IPS DF 6.9 (cell line): ENCODE measurements at places on chromosomes 12 and 14.

- H3K4me1 ChIP-seq, result no peaks in the 10 kb centered on the region
- DNase-seq, result no peak
- no peaks in the 10 kb centered on the region for H3K36me3 ChIP-seq
- no peak overlapping the region for H3K27ac ChIP-seq
Observed at GRCh38 chr12:68577949-68578348, 32.8 kb upstream of the RAP1B start.

- no peaks in the 10 kb centered on the region for H3K36me3 ChIP-seq
- H3K27ac ChIP-seq, result no peak overlapping the region
- no peak for DNase-seq
- no peaks in the 10 kb centered on the region for H3K4me1 ChIP-seq
- no peak overlapping the region for H3K4me3 ChIP-seq
Observed at GRCh38 chr12:82605115-82605514, 81.6 kb upstream of the TMTC2 start.

GRCh38 chr12:81296556-81297305 lies 218.9 kb downstream of the ACSS3 start:
- no peak overlapping the region for H3K27ac ChIP-seq

DNA sequence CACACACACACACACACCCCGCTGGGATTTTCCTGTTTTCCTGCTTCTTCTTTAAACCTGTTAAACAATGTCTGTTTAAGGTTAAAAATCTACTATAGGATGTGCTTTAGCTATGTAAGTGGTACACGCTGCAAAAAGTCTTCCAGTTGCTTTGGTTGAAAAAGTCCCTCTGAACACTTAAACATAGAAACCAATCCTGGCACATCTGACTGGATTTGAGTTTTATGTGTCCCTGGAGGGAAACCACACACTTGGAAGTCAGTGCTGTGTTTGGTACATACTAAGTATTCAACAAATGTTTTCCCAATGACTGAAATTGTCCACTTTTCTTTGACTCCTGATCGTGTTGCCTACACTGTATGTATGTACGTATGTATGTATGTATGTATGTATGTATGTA lies 22.0 kb downstream of the CFL2 start:
- H3K27ac ChIP-seq, result no peak overlapping the region
- no peaks in the 10 kb centered on the region for H3K36me3 ChIP-seq
- no peak for DNase-seq
- H3K4me1 ChIP-seq, result peaks cover 2% of the 10 kb centered on the region; the same call in 1 of the 2 replicates

- H3K27me3 ChIP-seq, result no peaks in the 10 kb centered on the region
- H3K4me1 ChIP-seq, result no peaks in the 10 kb centered on the region
- H3K36me3 ChIP-seq, result no peaks in the 10 kb centered on the region
- DNase-seq, result no peak
Observed at GRCh38 chr12:99695050-99695449, 47.5 kb downstream of the GARIN6 start.

DNA sequence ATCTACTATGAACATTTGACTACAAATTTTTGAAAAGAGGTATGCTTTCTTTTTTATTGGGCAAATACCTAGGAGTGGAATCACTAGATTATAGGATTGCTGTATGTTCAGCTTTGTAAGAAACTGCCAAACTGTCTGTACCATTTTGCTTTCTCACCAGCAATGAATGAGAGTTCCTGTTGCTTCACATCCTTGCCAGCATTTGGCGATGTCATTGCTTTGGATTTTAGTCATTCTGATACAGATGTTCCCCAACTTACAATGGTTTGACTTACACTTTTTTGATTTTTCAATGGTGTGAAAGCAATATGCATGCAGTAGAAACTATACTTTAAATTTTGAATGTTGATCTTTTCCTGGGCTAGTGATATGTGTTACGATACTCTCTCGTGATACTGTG lies 328.7 kb downstream of the RAD51B start:
- no peak overlapping the region for H3K4me3 ChIP-seq
- H3K4me1 ChIP-seq, result no peaks in the 10 kb centered on the region
- no peak overlapping the region for H3K27ac ChIP-seq
- H3K27me3 ChIP-seq, result no peaks in the 10 kb centered on the region
- DNase-seq, result no peak

- peak; percentile 60 for DNase-seq
- H3K4me1 ChIP-seq, result no peaks in the 10 kb centered on the region
- H3K4me3 ChIP-seq, result no peak overlapping the region
Observed at GRCh38 chr12:119902084-119902509, 25.0 kb upstream of the CIT start.

- H3K4me3 ChIP-seq, result no peak overlapping the region
- no peak overlapping the region for H3K27ac ChIP-seq
- no peak for DNase-seq
- no peaks in the 10 kb centered on the region for H3K27me3 ChIP-seq
- H3K4me1 ChIP-seq, result no peaks in the 10 kb centered on the region
Observed at GRCh38 chr12:39355841-39356240, 87.1 kb downstream of the KIF21A start.

GRCh38 chr12:77999074-77999715 lies 168.5 kb downstream of the NAV3 start:
- no peaks in the 10 kb centered on the region for H3K36me3 ChIP-seq
- H3K27ac ChIP-seq, result no peak overlapping the region
- no peaks in the 10 kb centered on the region for H3K4me1 ChIP-seq
- no peak for DNase-seq
- no peaks in the 10 kb centered on the region for H3K27me3 ChIP-seq
